ENCODE measurements at places on chromosomes 7 and 10.

GRCh38 chr7:1853986-1854865, 184.1 kb downstream of the ELFN1 start:
- DNase-seq: no peak

- DNase-seq: no peak
Measured at GRCh38 chr7:130913639-130914553, 179.9 kb upstream of the KLF14 start.

DNA sequence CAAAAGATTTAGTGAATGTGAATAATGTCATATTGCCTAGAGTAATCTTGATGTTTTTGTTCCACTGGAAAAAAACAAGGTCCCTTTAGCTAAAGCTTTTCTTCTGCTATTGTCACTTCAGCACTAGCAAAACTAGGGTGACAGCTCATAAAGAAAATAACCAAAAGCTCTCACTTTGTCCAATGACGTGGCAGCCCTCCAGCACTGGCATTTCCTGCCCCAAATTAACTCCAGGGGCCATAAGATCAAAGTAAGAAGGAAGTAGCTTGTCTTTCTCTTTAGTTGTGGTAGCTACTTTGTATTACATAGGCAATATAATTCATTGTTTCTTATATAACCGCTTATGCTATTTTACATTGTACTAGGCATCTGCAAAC, 47.3 kb downstream of the LRRN3 start:
- no peak for DNase-seq

GRCh38 chr10:87966459-87966858, 103.0 kb downstream of the PTEN start:
- no peak for DNase-seq

GRCh38 chr7:157587805-157588560, 251.2 kb downstream of the DNAJB6 start:
- DNase-seq: no peak

- no peak for DNase-seq
Measured at GRCh38 chr10:113053091-113053490, 103.0 kb downstream of the TCF7L2 start.

- DNase-seq: no peak
Measured at GRCh38 chr10:34966040-34966439, 124.1 kb downstream of the CUL2 start.

GRCh38 chr7:132520591-132521280, 55.5 kb downstream of the PLXNA4 start:
- DNase-seq: no peak

DNA sequence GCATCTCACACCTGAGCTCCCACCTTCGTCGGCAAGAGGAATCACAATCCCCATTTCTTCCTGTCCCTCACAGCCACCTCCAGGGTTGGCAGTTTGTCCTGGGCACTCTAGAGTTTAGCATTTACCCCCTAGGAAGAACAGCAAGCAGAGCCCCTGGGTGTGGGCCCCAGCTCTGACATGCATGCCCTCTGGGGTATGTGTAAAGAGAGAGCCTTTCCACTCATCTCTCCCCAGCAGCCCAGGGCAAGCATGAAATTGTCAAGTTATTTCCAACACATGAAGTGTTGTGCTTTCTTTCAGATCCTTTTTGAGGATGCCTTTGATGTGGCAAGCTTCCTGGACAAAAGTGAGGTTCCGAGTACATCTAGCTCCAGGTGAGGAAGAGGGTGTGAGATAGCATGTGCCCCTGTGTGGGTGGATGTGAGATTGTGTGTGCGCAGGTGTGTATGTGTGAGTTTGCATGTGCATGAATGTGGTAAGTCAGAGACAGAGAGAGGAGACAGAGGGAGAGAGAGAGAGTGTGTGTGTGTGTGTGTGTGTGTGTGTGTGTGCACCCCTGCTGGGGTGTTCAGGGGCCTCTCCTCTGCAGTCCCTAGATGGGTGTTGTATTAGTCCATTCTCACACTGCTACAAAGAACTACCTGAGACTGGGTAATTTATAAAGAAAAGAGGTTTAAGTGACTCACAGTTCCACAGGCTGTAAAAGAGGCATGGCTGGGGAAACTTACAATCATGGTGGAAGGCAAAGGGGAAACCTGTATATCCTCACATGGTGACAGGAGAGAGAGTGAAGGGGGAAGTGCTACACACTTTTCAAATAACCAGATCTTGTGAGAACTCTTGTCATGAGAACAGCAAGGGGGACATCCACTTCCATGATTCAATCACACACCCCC, 18.1 kb downstream of the STRA8 start:
- DNase-seq: no peak

DNA sequence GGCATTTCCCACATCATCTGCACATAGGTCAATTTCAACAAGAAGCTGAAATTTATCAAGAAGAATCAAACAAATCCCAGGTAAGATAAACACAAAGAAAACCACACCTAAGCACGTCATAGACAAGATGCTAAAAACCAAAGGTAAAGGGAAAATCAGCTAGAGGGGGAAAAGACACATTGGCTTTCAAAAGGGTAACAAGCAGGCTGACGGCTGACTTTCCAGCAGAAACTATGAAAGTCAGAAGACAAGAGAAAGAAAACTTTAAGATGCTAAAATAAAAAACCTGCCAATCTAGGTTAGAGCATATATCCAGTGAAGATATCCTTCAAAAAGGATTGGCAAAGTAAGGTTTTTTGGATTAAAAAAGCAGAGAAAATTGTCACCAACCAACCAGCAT, 59.9 kb upstream of the RHEB start:
- DNase-seq: no peak

DNA sequence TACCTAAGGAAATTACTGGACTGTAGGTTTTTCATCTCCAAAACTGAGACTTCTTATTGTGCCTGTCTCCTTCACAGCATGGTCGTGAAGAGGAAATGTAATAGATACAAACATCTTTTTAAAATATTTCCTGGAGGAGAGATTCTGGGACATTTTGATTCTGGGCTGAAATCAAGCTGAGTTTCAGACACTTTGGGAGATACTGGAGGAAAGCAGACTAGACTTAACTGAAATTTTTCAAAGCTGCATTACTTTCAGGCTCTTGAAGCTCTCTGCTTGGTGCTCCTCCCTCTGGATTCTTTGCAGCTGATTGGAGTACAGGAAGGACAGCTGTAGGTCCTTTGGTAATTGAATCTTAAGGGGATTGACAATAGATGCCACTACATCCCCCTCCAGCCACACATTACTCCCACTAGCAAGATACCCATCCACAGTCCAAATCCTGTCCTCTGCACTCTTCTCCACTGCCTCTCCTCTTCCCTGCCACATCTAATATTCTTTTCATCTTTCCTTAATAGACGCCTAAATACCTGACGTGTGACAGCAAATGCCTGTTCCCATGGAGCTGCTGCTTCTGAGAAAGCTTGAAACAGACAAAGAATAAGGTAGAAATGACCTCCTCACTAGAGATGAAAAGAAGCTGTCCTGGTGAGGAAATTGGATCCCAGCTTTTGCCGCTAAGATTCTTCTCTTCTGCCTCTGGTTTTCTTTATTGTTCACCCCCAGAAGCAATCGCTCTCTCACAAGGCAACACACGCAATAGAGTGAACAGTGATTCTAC, 111.5 kb upstream of the PHYHIPL start:
- no peak for DNase-seq

DNA sequence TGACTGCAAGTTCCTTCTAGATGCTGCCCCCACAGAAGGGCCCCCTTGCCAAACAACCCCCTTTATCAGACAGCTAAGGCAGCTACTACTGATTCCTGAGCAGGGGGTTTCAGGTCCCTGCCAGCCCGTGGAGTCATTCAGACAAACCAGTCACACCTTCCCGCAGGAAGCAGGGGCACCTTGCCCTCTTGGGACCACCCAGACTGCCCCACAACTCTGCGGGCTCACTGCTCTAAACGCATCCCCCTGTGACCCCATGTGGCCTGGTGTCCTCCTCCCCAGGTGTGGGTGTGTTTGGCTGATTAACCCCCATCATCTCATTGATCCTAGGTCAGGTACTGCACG, 298.9 kb downstream of the TCERG1L start:
- DNase-seq: no peak

- DNase-seq: no peak
Measured at GRCh38 chr10:99394761-99395386, 35.5 kb downstream of the GOT1 start.

DNA sequence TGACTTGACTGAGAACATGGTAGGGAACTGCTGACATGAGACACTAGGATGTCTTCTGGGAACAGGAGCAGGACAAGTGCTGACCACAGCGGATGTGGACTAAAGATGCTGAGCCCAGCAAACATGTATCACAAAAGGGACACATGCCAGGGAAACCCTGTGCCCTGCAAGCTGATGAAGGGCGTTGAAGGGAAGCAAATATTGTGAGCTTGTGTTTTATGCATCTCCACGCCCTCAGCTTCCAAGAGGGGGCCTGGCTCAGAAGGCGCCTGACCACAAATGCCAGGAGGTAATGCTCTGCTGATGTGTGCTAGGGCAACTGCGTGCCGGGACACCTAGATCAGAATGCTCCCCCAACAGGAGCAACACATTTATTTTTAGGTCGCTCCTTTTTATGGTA, 207.3 kb downstream of the CXCL12 start:
- DNase-seq: no peak

- DNase-seq: no peak
Measured at GRCh38 chr7:118080947-118081346, 103.0 kb upstream of the LSM8 start.

DNA sequence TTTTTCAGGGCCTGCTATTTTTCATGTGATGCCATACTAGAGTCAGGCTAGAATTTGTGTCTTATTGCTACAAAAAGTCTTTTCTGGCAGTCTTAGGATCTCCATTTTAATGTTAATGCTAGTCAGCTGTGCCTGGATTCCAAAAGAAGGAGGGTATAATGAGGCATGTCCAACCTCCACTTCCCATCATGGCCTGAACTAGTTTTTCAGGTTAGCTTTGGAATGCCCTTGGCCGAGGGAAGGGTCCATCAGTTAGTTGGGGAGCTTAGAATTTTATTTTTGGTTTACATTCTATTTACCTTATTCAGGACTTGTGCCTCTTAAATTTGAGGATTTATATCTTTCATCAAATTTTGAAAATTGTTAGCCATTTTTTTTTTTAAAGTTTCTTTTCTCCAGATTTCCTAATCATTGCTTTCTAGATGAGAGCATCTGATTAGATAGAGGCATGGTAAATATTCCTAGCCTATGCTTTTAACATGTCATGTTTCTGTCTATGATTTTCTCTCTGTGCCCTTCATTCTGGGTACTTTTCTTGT, 6.5 kb upstream of the ZNF777 start:
- no peak for DNase-seq

DNA sequence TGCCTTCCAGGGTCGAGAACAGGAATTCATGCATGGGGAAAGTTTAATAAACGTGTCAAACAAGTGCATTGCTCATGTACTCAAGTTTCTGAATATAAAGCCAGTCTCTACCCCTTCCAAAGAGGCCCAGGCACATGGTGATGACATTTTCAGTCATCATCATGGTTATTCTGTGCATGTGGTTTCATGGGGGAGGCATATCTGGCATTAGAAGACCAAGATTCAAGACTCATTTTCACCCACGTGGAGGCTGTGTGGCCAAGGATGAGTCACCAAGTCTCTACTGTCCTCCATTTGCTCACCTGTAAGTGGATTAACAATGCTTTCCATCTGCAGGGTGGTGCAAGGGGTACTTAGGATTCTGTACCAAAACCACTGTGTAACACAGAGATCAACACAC, 34.0 kb upstream of the CNPY1 start:
- no peak for DNase-seq

- no peak for DNase-seq
Measured at GRCh38 chr7:146375170-146375569, 258.6 kb downstream of the CNTNAP2 start.

- DNase-seq: no peak
Measured at GRCh38 chr10:60140651-60141632, 234.6 kb upstream of the CCDC6 start.

DNA sequence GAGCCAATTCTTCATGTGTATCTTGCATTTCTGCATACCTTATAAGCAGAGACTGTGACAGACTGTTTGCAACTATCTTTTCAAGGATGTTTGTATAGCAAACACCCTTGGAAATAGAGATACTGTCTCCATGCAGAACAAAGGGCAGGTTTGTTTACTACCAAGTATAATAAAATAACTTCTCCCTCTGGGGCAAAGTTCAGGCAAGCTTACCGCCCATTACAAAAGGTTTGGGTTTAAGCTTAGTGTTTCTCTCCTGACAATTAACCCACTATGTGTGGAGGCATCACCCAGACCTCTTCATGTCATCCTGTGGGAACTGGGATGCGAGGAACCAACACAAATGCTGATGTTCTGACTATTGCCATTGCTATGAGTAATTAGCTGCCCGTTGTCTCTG, 479.1 kb upstream of the ZMIZ1 start:
- no peak for DNase-seq

DNA sequence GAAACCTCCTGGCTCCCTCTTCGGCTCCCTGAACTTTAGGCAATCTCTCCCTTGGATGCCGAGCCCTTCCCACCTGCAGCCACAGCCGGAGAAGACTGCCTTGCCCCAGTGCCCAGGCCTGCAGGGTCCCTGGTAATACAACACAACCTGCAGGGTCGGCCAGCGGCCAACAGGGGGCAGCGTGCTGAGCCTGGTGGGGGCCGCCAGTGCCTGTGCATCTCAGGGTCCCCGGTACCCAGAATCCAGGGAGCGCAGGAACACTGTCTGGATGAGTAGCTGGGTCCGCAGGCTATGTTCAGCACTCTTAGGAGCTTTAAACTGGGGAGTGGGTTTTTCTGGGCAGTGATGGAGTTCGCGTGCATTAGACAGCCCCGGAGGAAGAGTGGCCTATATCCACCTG, 17.5 kb upstream of the C10orf71 start:
- no peak for DNase-seq

- DNase-seq: no peak
Measured at GRCh38 chr10:66365686-66366085, 560.1 kb upstream of the LRRTM3 start.

DNA sequence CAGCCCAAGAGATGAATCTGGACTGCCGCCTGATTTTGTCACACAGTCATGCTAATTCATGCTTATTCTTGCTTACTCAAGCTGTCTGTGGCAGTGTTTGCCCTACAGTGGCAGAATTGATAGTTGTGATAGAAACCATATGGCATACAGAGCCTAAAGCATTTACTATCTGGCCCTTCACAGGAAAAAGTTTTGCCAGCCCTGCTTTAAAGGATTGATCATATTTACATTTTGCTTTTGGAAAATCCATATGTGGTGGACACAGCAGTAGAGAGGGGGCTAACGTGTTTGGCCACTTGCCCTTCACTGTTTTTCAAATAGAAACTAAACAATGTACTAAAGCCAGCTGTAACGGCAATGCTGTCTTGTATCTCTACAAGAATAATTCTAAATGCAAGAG, 974.0 kb upstream of the GHITM start:
- no peak for DNase-seq

GRCh38 chr10:128887856-128888255, 579.2 kb upstream of the MGMT start:
- DNase-seq: no peak

DNA sequence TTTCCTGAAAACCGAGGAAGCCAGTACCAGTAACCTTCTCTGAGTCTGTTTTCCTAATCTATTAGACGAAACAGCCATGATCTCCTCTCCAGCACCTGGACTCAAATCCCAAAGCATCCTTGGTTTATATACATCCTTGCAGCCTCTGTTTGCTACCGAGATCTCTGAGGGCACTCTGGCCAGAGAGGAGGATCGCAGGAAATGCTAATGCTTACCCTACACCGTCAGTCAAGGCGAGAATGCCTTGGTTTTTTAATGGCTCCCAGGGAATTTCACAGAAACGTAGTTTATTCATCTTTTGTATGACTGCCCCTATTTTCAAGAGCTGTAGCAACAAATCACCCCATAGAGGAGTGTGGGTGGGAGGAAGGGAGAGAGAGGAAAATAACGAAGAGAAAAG, 91.5 kb upstream of the CALN1 start:
- DNase-seq: no peak
